Activated T-cell treated with anti-CD3 and anti-CD28 coated beads for 4 hours (primary cell): ENCODE measurements at places on chromosomes 4 and X.

GRCh38 chr4:174516794-174517193 is 5.5 kb downstream of the HPGD start:
- DNase-seq, result no peak

- peak; percentile 14 for DNase-seq
These were observed at the start of gene EVC2 for GRCh38 chr4:5708449-5709206. Gene EVC2, minus strand, starts transcription at chr4:5708559. Its CDS starts 46 bp downstream, at chr4:5708513.

- no peak for DNase-seq
These were observed 72.0 kb upstream of the MTNR1A start for GRCh38 chr4:186627226-186627865.

GRCh38 chr4:11480683-11481082 is 52.0 kb upstream of the HS3ST1 start:
- no peak for DNase-seq

DNA sequence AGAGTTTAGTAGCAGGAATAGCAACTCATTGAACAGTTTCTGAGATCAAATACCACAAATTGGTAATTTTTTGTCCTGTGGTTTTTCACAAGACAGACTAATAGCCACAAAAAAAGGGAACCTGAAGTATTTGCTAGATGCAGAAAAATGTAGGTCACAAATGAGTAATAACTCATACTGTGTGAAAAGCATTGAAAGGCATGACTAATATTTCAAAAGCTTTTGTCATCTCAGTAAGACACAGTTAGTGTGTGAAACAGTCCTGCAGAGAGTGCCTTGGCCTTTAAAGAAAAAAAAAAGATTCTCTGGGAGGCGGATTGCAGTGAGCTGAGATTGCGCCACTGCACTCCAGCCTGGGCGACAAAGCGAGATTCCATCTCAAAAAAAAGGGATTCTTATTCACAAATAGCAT is 31.4 kb upstream of the SLC25A31 start:
- DNase-seq, result no peak

- no peak for DNase-seq
These were observed 90.2 kb downstream of the ARHGAP10 start for GRCh38 chr4:147822128-147822527.

DNA sequence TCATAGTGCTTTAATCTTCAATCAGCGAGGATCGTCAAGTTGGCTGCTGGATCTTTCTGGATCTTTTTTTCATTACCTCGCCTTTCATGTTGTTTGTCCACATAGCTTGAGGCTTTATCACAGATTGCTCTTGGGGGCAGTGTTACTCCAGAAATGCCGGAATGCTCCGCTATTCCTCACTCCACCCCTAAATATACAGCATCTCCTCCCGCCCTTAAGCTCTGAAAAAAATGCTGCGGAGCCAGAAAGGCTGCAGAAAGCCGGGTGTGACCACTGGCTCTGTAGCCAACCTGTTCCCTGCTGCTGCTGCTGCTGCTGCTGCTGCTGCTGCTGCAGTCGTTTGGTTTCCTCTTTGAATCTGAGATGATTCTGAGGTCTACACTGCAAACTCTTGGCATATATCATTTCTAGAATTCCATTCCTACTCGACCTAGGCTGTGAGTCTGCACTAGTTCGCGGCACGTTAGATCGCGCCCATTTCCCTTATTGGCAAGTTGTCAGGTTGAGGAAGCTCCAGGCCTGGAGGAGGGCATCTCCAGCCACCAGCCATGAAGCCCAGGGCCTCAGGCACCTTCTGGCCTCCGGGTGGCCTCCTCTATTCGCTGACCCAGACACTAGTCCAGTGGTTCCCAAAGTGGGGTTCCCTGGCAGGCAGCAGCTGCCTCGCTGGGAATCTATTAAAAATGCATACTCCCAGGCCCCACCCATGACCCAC is 34.2 kb downstream of the WDR13 start:
- peak; percentile 22 for DNase-seq

- no peak for DNase-seq
These were observed 32.7 kb downstream of the ACE2 start for GRCh38 chrX:15567886-15568616.

GRCh38 chr4:69038582-69038981 is 57.7 kb upstream of the UGT2B7 start:
- no peak for DNase-seq

GRCh38 chr4:2256781-2257191 is 5.1 kb downstream of the MXD4 start:
- DNase-seq, result no peak

GRCh38 chr4:75048208-75048879 is 115.4 kb downstream of the PARM1 start:
- no peak for DNase-seq

- no peak for DNase-seq
These were observed 2.4 kb downstream of the TLL1 start for GRCh38 chr4:165875446-165875845.

DNA sequence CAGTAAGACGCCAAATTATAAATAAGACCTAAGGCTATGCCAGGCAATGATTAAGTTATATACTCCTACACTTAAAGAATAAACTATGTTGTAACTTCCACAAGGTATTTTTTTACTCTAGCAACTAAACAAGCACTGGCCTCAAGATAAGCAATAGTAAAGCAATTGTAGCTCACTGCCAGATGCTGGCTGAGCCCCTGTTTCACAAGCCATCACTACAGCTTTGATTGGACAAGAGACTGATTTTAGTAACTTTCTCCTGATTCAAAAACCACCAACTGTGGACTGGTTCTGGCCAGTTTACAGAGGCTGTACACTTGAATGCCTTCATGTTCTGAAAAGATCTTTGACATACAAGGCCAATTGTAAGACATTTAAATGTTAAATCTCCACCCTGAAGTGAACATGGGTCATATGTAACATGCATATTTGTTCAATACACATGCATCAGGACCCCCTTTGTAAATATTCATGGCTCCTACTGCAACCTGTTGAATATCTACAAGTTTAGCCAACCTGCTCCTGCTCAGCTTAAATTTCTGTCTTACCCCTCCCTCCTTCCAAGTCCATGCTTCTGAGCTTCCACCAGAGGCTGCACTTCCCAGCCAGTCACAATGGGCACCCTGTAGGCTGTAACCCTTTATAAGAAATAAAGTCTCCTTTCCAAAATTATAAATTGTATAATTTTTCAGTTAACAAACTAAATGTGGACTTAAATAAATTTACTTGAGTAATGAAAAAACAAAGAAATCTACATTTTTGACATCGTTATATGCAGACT is 423.6 kb downstream of the ANKRD50 start:
- DNase-seq, result no peak

DNA sequence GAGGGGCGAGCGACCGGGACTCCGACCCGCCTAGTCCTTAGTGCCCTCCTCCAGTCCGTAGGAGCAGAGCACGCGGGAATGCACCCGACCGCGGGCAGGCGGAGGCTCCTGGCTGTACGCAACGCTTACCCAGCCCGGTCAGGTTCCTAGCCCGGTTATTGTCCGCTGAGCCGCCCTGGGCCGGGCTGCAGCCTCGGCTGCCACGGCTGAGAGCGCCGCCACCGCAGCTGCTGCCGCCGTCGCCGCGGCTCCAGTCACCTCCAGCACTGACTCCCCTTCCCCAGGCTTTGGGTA is at the start of gene AMER1:
TSS of gene AMER1 (minus strand) at position 268 of the 294 bp plus-strand sequence. CDS start 12,422 bp downstream, outside the sequence.
- DNase-seq, result no peak

DNA sequence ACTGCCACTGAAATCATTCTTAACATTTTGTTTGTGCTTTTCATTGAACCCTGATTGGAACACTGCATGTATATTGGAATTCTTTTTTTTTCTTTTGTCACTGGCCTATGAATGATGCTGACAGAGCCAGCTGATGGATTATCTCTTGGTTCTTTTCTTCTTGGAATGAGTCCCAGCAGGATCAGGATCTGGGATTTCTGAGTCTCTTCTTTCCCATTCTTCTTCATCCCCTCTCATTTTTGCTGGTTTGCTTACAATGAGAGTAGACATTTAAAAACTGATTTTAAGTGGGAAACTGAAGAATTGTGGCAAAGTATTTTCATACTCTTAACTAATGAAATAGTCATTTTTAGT is 9.0 kb downstream of the DCUN1D4 start:
- DNase-seq, result no peak

DNA sequence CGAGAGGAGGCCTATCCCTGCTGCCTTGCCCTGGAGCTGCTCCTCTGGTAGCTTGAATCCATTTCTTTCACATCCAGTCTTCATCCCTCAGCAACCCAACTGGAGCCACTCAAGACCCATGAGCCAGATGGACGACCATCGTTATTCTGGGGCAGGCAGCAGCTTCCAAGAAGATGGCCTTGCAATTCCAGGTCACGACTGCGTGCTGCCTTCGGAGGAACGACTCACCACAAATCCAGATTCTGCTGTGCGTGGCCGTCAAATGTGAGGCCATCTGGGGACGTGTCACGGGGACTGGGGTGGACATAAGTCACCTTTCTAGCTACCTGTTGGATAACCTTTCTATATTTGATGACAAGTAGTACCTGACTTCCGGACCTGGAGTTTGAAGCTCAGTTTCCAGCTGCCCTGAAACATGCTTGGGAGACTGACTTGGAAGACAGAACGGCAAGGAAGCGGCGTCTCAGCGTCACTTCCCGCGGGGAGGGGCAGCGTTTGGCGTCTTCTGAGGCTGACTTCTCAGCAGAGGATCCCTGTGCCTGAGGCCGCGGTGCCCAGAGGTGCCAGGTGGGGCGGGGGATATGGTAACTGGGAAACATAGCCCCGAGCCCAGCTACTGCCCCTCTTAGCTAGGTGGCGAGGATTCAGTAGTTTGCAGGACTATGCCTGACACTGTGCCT is 11.7 kb upstream of the TMEM271 start:
- no peak for DNase-seq

- no peak for DNase-seq
These were observed 187.3 kb upstream of the PACRGL start for GRCh38 chr4:20512985-20513384.

DNA sequence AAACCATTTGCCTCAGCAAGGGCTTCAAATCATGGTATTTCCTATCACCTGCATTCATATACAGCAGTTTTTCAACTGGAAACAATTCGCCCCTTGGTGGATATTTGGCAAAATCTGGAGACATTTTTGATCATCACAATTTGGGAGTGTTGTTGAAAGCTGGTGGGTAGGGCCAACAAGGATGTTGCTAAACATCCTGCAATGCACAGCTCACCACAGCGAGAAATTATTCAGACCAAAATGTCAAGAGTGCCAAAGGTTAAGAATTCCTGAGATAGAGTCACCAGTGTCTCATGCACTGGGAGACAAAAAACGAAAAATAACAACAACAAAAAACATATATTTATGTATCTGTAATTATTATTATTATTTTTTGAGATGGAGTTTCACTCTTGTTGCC is 435.2 kb upstream of the CTSO start:
- no peak for DNase-seq

GRCh38 chrX:20519826-20520225 is 253.1 kb upstream of the RPS6KA3 start:
- no peak for DNase-seq

DNA sequence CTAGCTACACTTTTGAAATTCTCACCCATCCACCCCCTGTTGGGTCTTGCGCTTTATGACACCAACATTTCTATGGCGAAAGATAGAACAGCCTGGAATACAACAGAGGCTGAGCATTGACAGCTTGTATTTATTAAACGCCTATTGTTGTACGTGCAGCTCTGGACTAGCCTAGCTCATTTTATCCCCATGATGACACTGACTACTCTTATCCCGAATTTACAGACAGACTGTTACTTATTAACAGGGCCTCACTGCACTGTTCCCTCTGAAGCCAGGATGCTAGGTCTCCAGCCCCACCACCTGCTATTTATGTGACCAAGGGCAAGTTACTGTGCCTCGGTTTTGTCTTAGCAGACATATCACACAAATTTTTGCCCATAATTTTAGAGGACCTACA is 1.0 kb upstream of the RFC1 start:
- DNase-seq, result no peak

- peak; percentile 68 for DNase-seq
These were observed at the start of gene RAB9A for GRCh38 chrX:13688958-13689740. Gene RAB9A, plus strand, starts transcription at chrX:13689128. Its CDS starts 19,619 bp downstream, at chrX:13708747.

GRCh38 chrX:134813697-134814096 is 155.4 kb upstream of the PLAC1 start:
- no peak for DNase-seq

DNA sequence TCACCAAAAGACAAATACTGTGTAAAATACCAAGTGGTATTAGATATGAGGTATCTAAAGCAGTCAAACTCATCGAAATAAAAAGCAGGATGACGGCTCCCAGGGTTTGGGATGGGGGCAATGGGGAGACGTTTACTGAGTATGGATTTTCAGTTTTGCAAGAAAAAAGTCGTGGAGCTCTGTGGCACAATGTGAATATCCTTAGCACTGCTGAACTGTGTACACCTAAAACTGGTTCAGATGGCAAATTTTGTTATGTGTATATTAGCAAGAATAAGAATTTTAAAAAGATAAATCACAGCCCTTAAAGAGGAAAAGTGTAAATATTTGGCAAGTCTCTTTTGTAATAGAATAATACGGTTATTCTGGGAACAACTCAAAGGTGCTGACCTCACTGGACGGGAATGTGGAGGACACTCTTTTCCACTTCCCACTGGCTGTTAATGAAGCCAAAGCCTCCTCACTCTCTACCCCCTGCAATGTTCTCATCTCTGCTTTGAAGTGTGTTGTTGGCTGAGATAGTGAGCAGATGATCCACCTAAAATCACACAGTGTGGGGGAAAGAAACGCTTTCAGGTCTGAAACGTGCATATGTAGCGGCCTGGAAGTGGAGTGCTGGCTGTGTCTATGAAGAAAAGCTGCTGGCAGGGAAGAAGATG is 49.2 kb downstream of the SEL1L3 start:
- DNase-seq, result no peak

GRCh38 chr4:15153662-15154061 is 151.4 kb downstream of the CPEB2 start:
- DNase-seq, result no peak

DNA sequence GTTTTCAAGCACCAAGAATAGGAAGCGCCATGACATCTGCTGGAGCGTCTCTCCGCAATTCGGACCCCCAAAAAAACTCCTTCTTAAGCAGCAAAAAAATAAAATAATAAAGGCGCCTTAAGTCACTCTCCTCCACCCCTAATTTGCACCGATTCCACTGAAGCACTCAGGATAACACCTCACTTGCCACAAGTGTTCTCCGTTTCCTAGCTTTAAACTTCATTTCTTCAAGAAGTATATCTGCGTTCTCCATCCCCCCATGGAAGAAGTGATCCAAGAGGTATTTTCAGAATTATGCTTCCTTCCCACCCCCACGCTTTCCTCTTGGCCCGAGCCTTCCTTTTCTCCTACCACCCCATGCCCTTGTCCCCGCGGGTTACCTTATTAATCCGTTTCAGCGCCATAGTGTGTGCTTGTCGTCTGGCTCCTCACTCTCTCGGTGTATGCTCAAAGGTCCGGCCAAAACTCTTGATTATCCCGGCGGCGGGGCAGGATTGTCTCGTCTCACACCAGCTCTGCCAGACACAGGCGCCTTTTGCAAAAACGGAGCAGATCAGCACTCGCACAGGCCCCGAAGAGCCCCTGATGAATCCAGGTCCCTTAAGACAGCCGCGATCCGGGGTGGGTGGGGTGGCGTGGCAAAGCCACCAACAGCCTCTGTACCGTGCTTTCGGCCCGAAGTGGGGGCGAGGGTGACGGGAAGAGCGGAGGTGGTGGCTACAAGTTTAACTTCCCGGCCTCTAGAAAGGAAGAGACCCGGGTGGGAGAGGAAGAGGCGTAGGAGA is 1.1 kb downstream of the UBE2D3 start:
- peak; percentile 63 for DNase-seq

- DNase-seq, result no peak
These were observed 41.0 kb upstream of the SH3RF1 start for GRCh38 chr4:169311643-169312365.

- DNase-seq, result no peak
These were observed 434.9 kb downstream of the PDGFC start for GRCh38 chr4:156536661-156537060.
